Stimulated activated CD4-positive, alpha-beta T cell treated with anti-CD3 and anti-CD28 coated beads, TNF-alpha, amount 100 ng/mL, for 1 hour (primary cell): ENCODE measurements at places on chromosomes 1 and 21.

DNA sequence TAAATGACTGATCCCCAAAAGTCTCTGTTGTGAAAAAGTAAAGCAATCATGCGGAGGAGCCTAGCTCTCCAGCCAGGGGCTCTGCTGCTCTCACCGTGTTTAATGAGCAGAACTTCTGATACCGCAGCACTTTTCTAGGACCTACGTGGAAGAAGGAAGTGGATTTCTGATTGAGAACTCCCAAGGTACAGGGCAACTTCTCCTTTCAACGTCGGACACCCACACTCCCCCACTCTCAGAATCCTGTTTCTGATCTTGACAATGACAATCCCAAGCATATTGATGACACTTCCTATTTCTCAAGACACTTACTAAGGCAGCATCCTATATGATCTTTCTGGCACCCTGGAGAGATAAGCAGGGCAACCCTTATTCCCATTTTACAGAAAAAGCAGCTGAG is 78.4 kb downstream of the PROX1 start:
- no peak for DNase-seq

DNA sequence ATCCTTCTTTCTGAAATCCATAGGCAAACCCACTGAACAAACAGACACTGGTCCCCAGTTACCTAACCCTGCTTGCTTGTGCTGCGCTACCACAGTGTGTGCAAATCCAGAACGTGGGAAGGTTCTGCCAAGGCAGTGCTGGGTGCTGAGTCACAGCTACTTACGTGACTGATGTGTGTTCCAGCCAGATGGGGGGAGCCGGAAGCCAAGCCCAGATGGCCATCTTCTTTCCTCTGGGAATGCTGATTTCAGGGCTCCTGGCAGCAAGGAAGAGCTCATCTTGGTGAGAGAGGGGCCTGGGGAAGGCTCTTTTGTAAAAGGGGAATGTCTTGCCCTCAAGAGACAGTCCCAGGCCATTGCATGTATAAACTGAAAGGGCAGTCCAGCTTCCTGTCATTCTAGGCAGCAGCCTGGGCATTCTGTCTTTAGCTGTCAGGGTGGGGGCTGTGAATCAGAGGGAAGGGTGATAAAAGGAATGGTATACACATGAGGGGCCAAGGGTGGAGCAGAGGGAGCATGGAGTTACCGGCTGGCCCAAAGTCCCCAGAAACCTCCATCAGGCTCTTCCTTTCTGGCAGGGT is 54.1 kb downstream of the CD46 start:
- DNase-seq = no peak

DNA sequence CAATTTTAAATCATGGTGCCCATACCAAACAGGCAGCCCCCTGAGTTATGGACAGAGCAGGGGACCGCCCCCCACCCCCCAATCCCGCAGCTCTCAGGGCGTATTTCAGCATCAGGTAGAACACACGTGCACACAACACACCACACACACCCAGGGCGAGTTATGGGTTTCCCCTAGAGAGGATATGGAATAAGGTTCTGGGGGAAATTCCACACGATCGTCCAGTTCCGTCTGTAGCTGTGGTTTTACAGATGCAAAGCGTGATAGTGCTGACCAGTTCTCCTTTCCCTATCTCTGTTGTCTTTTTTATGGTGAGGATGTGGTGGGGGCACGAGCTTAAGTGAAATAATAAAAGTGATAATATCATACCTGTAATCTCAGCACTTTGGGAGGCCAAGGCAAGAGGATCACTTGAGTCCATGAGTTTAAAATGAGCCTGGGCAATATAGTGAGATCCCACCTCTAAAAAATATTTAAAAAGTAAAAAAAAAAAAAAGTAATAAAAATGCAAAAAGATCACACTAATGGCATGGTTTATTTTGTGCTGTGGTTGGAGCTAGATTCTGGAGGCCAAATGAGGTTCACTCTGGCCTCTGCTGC is 25.1 kb downstream of the C2CD2 start:
- no peak for DNase-seq

DNA sequence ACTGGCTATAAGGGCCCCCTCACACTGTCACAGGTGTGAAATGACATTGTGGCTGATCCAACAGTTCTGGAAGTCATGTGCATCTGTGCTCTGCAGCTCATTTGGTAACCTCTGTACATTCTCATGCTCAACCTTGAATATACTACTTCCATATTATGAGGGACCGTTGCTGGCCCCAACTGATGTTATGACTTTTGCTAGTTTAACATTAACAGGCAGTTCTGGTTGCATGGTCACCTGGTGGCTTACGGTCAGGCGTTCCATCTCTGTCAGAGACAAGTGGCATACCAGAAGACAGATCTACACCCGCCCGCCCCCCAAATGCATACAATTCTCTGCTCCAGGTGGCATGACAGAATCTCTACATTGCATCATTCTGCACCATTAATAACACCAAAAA is 6.0 kb upstream of the DIP2A start:
- no peak for DNase-seq

DNA sequence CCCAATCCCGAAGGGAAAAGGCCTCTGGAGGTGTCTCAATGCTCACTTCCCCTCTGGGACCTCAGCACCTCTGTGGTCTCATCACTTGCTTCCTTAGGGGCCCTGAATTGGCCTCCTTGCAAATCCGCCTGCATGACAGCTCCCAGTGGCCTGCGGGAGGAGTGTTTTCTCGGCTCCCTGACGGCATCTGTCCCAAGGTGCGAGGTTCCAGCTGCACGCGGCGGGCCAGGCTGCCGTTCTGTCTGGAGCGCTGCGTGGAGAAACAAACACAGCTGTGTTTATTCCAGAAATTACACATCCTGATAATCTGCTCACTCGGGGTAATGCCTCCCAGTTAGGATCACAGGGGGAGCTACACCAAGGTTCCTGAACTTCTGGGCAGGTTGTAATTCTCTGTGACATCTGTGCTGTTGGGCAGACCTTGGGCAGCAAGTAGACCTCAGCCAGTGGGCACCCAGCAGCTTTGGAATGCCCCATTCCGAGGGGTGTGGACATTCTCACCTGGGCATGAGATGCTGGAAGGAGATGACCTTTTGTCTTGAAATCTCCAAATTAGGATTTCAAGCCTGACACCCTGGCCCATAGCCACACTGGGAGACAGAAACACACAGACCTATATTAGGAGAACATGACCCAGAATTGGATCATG is 18.2 kb downstream of the EPHB2 start:
- DNase-seq = no peak

DNA sequence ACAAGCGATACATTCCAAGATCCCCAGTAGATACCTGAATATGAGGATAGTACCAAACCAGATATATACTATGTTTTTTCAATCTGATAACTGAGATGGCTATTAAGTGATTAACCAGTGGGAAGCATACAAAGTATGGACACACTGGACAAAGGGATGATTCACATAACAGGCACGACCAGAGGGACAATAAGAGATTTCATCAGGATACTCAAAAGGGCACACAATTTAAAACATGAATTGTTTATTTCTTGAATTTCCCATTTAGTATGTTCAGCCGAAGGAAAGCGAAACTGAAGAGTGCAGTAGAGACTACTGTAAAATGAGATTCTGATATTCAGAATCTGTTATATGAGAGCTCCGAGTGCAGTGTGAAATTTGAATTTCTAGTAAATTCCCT is 10.6 kb downstream of the ZZZ3 start:
- no peak for DNase-seq

GRCh38 chr1:47963568-47964358 is 33.4 kb downstream of the TRABD2B start:
- no peak for DNase-seq

GRCh38 chr1:8818325-8818775 is 910 bp upstream of the RERE start:
- DNase-seq = no peak

DNA sequence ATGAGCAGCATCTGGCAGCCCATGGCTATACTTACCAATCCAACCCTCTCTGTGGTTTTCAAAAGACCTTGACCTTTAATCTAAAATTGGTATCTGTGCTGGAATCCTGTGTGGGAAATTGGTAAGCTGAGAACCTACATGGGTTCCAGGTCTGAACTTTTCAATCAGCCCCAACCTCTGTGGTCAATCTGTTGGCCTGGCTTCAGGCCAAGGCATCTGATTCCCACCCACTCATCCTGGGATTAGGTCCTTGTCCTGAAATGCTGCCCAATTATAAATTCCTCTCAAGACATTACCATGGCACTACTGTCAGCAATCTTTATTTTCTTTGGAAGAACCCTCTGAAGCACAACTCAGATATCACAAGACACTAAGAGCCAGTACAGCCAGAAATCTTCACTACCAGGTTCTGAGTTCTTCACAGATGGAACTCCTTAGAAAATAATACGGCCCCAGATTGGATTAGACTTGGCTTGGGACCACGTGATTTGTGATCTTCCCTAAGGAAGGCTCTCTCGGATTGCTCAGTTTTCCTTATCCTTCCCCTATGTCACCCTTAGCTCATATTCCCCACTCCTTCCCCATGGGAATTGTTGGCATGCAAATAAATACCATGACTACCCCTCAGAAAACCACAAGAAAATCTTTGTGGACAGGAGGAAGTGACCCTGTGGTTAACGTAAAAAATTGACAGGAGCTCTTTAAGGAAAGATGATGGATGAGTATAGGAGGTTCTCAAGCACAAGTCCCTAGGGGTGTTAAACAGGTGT is 207.9 kb upstream of the ST6GALNAC5 start:
- no peak for DNase-seq

GRCh38 chr1:155976062-155976912 is 2.1 kb downstream of the ARHGEF2 start:
- DNase-seq = peak; percentile 40

DNA sequence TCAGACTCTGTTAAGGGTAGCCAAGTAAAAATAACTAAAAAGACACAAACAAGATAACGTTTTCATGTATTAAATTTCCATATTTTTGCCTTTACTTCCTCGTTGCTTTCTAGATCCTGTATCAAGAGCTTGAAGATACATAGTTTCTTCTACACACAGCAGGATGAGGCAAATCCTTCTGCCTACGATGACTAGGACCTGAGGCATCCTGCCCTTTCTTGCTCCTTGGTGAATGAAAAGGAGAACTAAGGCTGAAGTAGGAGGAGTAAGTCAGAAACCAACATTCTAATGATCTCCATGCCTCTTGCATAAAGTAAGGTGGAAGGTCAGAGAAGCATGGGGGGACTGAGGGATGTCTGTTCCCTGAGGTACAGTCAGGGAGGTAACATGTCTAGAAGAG is 102.6 kb downstream of the GPATCH2 start:
- DNase-seq = no peak

GRCh38 chr21:46598581-46599572 is 6.0 kb downstream of the S100B start:
- DNase-seq = no peak

- no peak for DNase-seq
Observed at GRCh38 chr1:179295164-179295755, 1.7 kb downstream of the SOAT1 start.

GRCh38 chr1:95309031-95309471 is 75.0 kb downstream of the RWDD3 start:
- no peak for DNase-seq

- no peak for DNase-seq
Observed at GRCh38 chr21:26758083-26758880, 86.9 kb downstream of the ADAMTS1 start.
